ENCODE measurements at places on chromosomes 2 and 18.

GRCh38 chr18:79926715-79927606 is 24.5 kb downstream of the SLC66A2 start:
- no peak for DNase-seq

GRCh38 chr18:75378376-75379315 is 48.9 kb downstream of the SMIM21 start:
- no peak for DNase-seq

DNA sequence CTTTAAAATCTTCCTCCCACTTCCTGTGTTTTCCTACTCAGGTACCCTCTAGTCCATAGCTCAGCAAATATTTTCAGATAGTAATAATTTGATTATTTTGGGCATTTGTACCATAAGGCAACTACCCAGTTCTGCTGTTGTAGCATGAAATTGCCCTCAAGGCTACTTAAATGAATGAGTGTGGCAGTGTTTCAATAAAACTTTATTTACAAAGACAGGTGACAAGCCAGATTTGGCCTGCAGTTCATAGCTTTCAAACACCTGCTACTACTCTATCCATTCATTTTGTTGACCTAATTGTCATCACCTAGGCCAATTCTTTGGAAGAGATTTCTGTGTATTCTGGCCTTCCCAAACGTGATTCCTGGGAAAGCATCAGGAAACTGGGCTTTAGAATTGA is 28.9 kb downstream of the NYAP2 start:
- DNase-seq: no peak

DNA sequence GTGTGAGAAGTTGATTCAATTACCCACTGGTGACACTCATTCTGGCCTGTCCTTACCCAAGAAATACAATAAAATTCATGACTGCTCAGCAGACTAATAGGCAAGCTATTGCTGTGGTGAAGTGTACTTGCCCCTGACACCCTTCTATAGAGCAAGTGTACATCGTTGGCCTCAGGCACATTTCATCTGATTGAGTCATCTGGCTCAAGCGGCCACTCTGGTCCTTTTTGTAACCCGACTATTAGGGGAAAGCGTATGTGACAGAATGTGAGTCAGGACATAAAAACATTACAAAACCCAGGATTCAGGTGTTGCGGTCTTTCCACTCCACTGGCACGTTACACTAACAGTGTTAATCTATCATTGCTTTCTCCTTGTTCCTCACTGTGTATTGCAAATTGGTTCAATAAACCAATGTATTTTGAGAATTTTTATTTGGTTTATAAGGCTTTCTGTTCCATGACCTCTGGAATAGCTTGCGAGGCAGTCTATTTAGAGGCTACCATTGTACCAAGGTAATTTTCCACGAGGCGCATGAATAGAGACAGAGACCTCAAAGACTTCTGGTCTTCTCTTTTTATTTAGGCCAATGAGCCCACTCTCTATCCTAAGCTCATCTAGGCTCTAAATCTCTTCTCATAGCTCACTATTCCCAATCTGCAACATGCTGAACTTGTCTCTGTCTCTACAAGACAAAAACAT is 10.2 kb upstream of the TTC32 start:
- DNase-seq: no peak

DNA sequence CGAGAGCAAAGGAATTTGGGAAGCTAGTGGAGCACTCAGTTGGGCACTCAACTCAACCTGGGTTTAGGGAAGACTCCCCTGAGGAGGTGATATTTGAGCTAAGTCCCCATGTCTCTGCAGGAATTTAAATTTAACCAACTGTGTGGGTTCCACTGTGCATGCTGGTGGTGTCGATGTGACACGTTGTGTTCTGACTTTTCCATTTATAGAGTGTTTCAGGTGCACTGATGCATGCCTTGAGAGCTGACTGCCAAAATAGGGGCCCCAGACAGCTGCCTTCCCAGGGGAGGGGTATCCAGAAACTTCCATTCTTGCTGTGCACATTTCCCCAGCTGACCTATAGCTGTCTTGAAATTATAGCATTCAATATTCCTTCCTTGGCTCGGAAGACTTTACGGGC is 63.7 kb upstream of the BCL2L11 start:
- DNase-seq: no peak

DNA sequence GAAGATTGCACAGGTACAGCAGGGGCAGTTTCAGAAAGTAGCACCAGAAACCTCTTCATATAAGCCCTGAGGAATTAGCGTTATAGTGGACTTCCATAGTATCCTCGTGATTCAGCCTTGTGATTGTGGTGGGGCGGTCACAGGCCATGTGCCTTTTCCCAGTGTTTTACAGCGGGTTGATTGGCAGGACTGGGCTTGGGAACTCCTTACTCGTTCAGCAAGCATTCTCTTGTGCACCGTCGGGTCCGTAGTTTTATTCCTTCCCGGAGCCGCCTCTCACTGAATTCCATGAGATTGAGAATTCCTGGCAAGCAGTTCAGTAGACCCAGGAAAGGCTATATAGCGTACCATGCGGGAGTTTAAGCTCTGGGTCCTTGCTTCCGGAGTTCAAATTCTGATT is 5.2 kb downstream of the COPS8 start:
- no peak for DNase-seq

- no peak for DNase-seq
Observed at GRCh38 chr2:54103454-54104314, 11.7 kb upstream of the ACYP2 start.

DNA sequence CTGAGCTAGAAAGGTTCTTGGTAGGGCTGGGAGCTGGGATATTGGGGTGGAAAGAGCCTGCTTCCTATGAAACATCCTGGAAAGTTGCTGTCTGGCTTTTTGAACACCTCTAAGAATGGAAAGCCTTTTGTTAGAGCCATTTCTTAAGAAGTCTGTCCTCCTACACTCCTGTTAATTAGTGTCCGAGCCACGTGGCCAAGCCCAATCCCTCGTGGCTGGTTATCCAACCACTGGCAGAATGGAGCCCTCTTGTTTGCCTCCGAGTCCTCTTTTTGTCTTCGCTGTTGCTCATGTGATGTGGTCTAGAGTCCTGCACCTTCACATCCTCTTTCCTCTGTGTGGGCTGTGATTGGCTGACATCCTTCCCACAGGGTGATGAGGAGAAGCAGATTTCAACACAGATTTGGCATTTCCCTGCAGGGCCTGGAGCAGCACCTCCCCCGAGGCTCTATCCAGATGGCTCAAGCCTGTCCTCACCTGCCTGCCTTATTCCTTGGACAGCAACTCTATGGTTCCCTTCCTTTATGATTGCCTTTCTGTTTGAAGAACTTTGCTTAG is 8.2 kb upstream of the TOGARAM2 start:
- DNase-seq: no peak

DNA sequence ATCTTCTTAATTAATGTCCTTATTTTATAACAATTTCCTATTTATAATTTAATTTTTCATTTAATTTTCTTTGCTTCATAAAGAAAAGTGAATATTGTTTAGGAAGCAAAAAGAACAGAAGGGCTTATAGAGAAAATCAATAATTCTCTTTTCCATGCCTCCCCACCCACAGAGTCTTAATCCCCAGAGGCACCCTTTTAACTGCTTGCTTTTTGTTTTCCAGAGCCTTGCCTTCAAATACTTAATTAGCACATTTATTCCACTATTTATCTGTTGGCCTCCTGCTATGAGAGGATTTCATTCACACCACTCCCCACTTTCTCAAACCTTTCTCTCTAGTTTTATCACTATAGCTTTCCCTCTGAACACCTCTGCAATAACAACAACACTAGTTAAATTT is 373.6 kb downstream of the MBD2 start:
- DNase-seq: no peak

DNA sequence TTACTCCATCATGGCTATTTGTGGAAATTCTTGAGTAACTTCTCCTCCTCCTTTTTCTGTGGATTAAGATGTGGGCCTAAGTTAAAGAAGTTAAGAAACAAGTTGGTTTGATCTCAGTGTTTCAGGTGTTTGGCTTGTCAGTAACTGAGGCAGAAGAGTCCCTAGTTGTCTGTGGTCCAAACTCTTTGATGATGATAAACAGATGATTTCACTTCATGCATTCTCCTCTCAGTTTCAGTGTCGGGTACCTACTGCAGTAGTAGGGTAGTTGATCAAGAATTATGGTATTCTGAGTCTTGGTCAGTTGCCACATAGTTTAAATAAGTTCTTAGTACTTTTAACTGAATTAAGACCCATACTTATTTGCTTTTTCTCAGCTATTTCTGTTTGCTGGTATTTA is 85.6 kb downstream of the NCOA1 start:
- DNase-seq: no peak

DNA sequence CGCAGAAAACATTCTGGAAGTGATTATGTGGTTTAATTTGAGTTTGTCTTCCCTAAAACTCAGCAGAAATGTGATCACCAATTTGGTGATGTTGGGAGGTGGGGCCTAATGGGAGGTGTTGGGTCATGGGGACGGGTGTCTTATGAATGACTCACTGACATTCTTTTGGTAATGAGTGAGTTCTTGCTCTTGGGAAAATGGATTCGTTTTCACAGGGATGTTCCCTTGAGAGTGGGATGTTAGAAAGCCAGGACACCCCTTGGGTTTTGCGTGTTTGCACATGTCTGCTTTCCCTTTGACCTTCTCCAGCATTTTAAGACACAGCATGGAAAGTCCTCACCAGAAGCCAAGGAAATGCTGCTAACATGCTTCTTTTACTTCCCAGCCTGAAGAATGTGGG is 321.5 kb upstream of the NT5C1B start:
- no peak for DNase-seq

GRCh38 chr2:131036269-131036668 is 57.0 kb downstream of the FAM168B start:
- no peak for DNase-seq

GRCh38 chr2:233901367-233901766 is 15.8 kb upstream of the TRPM8 start:
- no peak for DNase-seq

GRCh38 chr2:191023235-191023679 is 9.3 kb upstream of the STAT1 start:
- no peak for DNase-seq

DNA sequence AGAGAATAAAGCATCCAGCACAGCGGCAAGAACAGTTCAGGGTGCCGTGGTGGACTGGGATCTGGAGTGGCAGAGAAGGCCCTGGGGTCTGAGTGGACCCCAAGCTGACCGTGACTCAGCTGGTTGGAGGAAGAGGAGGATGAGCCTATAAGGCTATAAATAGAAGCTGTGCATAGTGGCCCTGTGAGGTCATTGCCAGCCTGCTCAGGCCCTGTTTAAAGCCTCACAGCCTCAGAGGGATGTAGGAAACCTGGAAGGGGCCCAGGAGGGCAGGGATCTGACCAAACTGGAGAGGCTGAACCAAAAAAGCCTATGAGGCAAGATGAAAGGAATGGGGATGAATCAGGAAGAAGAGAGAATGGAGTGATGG is 11.3 kb upstream of the DES start:
- no peak for DNase-seq

DNA sequence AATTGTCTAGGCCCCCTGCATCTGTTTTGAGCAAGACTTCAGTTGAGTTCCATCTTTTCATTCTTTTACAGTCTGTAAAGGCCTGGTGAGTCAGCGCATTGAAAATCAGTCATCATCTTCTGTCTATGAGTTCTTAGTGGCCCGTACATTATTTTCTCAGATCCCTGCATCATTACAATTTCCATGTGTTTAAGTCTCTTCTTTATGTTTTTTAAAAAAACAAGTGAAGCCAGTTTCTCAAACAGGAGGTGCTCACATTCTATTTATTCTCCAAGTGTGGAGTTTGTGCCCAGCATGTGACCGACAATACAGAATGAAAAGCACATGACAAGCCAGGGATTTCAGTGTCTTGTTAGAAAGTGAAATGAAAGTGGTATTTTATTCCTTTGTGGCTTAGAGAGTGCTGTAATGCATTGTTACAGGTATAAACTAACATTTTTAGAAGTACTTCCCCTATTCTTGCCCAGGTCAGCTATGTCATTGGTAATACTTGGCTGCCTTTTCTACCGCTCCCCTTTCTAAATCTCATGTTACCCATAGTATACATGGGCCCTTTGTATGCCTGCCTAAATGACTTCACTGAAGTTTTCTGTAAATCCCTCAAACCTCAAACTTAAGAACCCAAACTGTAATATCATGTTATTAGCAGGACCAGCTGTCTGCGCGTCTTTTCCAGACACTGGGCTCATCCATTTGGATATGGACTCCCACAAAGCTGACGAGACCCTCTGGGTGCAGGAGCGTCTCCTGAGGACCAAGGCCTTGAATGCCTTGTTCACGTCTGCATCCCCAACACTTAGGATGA is 67.6 kb downstream of the FEZ2 start:
- no peak for DNase-seq
